Brain pericyte (primary cell): ENCODE measurements at places on chromosomes 4 and X.

DNA sequence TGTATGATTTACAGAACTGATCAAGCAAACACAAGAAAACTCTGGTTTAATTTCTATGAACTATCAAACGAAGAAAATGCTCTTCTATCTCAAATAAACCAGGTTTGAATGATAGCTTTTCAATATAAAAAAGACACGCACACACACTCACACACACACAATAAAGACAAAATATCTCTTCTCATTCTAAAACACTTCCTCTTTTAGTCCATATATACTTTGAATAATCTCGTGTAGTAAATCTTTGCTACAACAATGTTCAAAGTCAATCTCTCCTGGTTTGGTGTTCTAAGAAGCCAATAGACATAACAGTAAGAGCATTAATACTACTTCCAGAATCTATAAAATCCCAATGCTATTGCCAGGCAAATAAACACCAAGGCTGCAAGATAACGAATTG, 13.3 kb downstream of the CXCL2 start:
- DNase-seq = no peak

DNA sequence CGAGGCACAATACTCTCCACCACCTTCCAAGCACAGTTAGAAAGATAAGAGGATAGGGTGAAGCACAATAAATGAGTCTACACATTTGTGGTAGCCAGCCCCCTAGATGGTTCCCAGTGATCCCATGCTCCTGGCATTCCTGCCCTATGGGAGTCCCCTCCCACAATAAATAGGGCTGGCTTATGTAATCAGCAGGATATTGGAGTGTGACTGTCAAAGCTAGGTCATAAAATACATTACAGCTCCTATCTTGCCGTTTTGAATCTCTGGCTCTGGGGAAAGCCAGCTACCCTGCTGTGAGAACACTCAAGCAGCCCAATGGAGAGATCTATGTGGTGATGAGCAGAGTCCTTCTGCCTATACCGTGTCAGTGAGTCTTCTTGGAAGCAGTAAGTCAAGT, 198.7 kb upstream of the NOCT start:
- no peak for DNase-seq

GRCh38 chrX:2514131-2514530, 13.4 kb upstream of the DHRSX start:
- DNase-seq = no peak

DNA sequence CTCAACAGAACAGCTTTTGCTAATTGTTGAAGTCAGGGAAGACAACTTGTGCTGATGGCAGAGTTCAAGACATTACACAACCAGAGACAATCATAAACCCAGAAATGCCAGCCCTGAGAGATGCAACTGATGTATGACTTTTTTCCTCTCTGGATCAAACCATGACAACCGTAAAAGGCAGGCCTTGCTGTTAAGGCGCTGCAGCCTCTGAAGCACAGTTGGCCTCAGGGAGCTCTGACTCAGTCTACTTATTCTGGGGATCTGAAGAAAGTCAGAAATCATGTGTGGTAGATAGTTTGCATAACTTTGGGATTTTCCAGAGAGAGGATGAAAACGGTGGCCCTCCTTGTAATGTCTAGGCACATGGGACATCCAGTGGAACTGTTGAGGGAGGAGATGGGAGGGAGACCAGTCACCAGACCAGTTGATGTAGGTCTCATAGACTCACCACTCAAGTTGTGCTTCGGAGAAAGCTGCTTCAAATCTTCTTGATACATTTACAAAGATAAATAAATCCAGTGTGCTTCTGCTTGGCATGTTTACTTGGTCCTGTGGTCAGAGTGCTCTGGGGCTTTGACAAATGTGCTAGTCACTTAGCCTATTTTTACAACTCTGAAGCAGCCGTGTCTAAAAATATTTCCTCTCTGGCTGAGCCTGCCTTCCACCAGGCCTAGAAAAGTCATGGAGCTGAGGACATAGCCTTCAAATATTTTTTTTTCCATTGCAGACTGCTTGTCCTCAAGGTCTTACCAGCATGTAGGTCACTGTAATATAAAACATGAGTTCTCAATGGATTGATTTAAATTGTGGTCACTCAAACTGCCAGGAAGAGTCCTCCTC, 7.5 kb downstream of the HADH start:
- DNase-seq = no peak

DNA sequence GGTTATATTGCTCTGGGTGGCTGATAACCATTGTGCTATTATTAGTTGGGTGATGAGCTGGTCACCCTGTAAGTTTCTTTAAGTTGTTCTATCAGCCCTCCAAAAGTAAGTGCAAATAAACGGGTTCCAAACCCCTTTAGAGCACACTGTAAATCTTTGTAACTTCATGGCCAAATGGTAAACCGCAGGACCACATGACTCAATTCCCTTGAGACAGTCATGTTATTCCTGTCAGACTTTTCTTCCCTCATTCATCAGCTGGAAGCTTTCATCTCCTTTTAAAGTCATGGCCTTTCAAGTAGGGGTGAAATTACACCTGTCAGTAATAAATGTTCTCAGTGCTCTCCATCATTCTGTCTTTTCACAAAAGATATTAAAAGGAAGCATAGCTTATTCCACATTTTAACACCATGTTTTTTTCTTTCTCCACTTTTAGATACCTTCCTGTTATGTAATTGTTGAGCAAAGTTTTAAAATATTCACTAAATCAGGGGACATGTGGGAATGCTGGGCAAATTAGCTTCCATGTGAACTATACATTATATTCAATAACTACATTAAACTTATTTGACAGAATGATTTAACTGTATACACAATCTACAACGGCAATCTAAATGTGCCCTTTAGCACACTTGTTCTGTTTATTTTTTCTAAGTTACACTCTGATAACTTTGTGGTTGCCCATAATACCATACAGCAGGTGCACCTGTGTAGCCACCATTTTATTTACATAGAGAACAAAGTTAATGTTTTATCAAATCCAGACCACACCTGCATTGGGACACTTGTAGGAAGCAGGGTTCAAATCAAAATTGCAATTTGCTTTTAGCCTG, 275.5 kb downstream of the CFAP299 start:
- DNase-seq = peak; percentile 27

- no peak for DNase-seq
These were observed 3.2 kb downstream of the SPP1 start for GRCh38 chr4:87978681-87979080.

GRCh38 chrX:150507251-150507856, 61.1 kb upstream of the MTM1 start:
- no peak for DNase-seq

GRCh38 chr4:17090063-17090462, 191.6 kb upstream of the LDB2 start:
- DNase-seq = no peak

- DNase-seq = no peak
These were observed 200.5 kb downstream of the INPP4B start for GRCh38 chr4:142645475-142646108.

DNA sequence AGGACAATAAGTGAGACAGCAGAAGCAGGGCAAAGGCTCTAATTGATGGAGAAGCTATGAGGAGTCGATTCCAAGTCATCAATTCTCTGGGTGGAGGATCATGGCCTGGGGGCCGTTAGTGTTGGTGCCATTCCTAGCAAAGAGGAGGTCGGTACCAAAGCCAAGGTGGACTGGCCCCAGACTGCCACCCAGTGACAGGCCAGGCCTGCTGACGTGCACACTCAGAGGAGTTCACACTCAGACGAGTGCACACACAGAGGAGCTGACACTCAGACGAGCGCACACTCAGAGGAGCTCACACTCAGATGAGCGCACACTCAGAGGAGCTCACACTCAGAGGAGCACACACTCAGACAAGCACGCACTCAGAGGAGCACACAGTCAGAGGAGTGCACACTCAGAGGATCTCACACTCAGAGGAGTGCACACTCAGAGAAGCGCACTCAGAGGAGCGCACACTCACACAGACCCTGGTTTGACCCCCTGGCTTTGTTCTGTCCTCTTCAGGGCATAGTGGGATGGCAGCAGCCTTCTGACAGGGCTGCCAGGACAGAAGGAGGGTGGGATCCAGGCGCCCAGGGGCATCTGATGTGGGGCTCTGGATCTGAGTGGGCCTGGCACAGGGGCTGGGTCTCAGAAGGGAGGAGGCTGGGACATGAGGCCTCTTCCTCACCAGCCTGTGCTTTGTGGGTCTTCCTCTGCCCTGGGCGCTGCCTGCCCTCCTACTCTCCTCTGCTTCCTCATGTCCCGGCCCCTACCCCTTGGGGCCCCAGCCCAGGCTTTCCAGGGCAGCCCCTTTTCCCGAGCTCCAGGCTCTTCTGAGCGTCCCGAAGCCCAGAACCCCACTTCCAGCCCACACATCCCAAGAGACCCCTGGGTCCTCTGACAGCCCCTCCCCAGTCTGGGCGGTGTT, 41.7 kb upstream of the NKX1-1 start:
- DNase-seq = no peak

DNA sequence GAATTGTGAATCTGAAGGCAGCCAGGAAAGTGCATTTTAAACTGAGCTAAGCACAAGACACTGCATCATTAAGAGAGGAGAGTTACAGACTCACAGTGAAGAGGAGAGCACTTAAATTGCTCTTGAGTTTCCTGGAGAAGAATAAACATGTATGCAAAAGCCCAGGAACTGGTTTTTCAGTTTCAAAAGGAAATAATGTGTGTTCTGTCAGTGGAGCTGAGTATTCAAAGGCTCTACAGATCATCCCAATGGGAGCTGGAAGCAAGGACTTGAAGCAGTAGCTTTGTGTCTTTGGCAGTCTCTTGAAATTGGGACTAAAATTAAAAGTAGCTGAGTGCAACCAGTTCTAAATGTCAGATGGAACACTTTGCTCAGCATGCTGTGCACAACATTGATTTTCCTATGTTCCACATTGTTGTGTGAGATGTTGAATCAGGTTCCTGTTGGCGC, 147.5 kb upstream of the ANK2 start:
- no peak for DNase-seq

GRCh38 chr4:166506051-166506450, 633.0 kb downstream of the TLL1 start:
- no peak for DNase-seq

DNA sequence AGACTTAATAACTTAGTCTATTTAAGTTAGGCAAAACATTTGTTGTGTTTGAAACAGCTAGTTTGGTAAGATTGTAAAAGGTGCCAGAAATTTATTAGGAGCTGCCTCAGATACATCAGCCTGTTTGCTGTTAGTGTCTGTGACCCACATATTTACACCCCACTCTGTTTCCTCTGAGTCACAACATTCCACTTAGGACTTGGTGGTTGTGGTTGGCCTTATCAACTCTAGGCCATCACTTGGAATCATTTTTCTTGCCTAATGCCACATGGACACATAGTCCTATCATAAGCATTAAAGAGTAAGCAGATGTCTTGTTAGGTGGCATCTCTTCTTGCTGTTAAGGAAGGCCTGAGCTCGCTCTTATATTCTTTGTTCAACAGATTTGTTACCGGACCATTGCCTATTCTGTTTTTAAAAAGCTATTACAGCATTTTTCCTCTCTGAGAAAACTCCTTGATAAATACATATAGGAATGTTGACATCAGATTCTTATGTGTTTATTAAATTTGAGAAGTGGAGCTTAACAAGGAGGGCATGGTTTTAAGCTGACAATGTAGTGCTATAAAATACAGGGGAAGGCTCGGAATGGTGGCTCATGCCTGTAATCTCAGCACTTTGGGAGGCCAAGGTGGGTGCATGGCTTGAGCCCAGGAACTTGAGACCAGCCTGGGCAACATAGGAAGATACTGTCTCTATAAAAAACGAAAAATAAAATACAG, 51.2 kb upstream of the PGRMC2 start:
- DNase-seq = no peak

DNA sequence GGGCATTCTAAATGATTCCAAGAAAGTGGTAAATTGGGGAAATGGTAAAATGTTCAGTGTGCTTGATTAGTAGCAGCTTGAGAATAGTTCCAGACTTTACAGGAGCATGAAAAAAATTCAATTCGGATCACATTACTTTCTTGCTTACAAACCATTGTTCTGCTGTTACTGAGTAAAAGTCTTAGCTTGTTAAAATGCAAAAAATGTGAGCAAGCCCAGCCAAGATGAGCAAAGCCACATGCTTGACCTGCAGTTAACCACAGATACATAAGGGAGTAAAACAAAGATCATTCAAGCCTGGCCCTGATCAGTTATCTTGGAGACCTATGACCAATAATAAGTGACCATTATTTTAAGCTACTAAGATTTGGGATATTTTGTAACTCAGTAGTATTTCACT, 562.9 kb upstream of the MAGEB2 start:
- no peak for DNase-seq

DNA sequence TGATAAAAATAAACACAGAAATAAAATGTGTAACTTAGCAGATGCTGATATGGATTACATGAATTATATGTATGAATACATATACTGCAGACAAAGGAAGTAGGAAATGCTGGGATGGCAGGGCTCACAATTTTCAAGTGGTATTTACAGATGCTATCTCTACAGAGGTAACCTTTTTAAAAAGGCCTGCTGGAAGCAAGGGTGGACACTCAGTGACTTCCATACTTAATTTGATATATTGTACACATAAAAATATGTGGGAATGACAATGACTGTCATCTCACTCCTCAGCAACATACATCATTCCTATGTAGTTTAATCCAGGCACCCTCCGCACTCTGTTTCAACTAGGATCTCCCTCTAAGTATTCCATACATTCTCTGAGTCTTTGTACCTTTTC, 452.9 kb downstream of the DTHD1 start:
- no peak for DNase-seq

DNA sequence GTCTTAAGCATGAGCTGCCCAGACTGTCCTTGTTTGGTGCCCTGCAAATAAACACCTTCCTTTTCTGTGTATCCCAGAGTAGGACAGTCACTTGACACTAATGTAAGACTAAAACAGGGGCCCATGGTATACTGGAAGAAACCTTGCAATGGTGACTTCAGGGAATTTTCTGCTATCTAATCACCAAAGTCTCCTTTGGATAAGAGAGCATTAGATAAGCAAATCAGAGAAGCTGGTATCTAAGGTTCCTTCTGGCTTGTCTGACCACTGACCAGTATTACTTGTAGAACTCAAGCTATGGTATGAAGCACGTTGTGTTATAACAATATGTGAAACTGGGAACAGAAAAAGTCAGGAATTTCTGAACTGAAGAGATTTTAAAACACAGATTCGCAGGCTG, 173.9 kb downstream of the COL25A1 start:
- DNase-seq = no peak
